Stomach (tissue), 19 donors: ENCODE measurements at places on chromosomes 7 and 10. TPM values are rescaled to one million over a fixed set of nuclear protein-coding genes. Genes with fewer than 3 reads are reported as not detected.

DNA sequence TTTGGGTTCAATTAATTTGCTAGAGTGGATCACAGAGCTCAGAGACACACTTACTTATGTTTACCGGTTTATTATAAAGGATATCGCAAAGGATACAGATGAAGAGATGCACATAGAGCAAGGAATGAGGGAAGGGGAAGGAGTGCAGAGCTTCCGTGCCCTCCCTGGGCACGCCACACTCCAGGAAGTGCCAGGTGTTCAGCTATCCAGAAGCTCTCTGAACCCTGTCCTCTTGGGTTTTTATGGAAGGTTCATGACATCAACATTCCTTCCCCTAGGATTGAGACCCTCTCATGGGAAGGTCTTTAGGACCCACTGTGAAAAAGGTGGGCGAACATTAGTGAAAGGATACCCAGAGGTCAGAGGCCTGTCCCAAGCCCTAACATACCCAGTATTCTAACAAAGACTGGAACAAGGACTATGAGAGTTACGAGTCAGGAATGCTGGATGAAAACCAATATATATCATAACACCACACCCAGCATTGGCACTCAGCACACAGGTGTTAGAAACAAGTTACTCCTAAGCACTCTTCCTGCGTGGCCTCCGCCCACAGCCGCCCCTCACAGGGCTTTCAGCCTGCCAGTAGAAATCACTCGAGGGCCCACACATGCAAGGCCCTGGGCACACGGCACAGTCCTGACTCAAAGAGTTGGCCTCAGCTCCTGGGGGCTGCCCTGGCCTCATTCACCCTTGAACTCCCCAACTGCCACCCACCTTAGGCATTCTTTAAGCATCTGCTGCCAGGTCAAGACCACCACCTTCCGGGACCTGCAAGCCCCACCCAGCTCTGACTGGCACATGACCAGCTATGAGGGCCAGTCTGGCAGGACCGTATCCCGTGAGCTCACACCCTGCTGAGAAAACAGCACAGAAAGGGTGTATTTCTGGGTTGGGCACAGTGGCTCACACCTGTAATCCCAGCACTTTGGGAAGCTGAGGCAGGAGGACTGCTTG lies 5.6 kb upstream of the AIFM2 start:
- H3K36me3 ChIP-seq = peaks cover 6% of the 10 kb centered on the region
- no peak overlapping the region for H3K4me3 ChIP-seq
- no peaks in the 10 kb centered on the region for H3K27me3 ChIP-seq

DNA sequence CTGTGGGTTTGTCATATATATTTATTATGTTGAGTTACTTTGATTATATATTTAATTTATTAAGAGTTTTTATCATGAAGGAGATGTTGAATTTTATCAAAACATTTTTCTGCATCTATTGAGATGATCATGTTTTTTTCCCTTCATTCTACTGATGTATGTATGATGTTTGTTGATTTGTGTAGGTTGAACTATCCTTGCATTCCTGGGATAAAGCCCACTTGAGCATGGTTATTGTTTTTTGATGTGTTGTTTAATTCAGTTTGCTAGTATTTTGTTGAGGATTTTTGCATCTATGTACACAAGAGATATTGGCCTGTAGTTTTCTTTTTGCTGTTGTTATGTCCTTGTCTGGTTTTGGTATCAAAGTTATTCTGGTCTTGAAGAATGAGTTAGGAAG lies 31.1 kb downstream of the SCART1 start:
- H3K27me3 ChIP-seq = no peaks in the 10 kb centered on the region
- no peak overlapping the region for H3K4me3 ChIP-seq

GRCh38 chr7:70434376-70434775 lies 697.6 kb upstream of the GALNT17 start:
- H3K27me3 ChIP-seq = no peaks in the 10 kb centered on the region
- no peak overlapping the region for H3K4me3 ChIP-seq
- H3K27ac ChIP-seq = no peak overlapping the region
- H3K4me1 ChIP-seq = no peaks in the 10 kb centered on the region
- no peak for DNase-seq
- no peaks in the 10 kb centered on the region for H3K36me3 ChIP-seq

The PCBD1 gene
- total RNA-seq = 29.4 TPM

DNA sequence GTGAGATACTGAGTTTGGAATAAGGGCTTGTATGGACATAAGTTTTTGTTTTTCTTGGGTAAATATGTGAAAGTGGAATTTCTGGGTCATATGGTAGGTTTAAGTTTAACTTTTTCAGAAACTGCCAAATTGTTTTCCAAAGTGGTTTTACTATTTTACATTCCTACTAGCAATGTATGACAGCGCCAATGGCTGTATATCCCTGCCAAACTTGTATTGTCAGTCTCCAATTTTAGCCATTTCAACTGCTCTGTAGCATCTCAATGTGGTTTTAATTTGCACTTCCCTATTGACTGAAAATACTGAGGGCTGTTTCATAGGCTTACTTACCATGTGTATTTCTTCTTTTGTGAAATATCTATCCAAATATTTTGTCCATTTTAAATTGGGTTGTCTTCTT lies 90.5 kb upstream of the ZNF32 start:
- DNase-seq = no peak
- no peaks in the 10 kb centered on the region for H3K27me3 ChIP-seq
- no peak overlapping the region for H3K4me3 ChIP-seq
- no peak overlapping the region for H3K27ac ChIP-seq

The NEUROD6 gene
- total RNA-seq = not detected

GRCh38 chr10:93893646-93894515 lies at the start of gene SLC35G1:
Gene SLC35G1 (plus strand): TSS chr10:93893978. CDS start chr10:93894034, 56 bp downstream.
- H3K27me3 ChIP-seq = no peaks in the 10 kb centered on the region
- no peaks in the 10 kb centered on the region for H3K4me1 ChIP-seq
- no peaks in the 10 kb centered on the region for H3K36me3 ChIP-seq
- peak; percentile 93 for DNase-seq

GRCh38 chr7:12450615-12451014 lies 47.0 kb upstream of the VWDE start:
- no peak for DNase-seq
- H3K27ac ChIP-seq = no peak overlapping the region
- H3K36me3 ChIP-seq = no peaks in the 10 kb centered on the region
- H3K4me1 ChIP-seq = no peaks in the 10 kb centered on the region
- H3K27me3 ChIP-seq = no peaks in the 10 kb centered on the region

The DNAH11 gene
- total RNA-seq = 0.45 TPM

GRCh38 chr7:119046068-119046467 lies 821.6 kb downstream of the ANKRD7 start:
- no peak for DNase-seq
- no peaks in the 10 kb centered on the region for H3K27me3 ChIP-seq
- H3K36me3 ChIP-seq = no peaks in the 10 kb centered on the region
- H3K4me1 ChIP-seq = no peaks in the 10 kb centered on the region
- no peak overlapping the region for H3K27ac ChIP-seq
- H3K4me3 ChIP-seq = no peak overlapping the region

The INA gene
- 0.72 TPM for total RNA-seq

DNA sequence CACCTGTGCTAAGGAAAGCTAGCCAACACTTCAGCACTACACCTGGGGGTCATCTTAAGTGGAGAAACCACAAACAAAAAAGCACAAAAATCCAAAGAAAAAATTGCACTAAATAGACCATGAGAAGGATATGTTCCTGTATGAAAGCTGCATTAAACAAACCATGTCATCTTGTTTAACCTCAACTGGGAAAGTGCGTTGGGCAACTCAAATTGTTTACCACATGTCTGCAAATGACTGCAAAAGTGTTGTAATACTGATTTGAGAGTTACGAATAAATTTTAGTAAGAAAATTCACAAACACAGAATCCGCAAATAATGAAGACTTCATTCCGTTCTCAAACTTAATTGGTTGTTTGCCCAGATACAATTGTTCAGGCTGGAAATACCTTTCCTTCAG lies 111.9 kb upstream of the EGFR start:
- DNase-seq = no peak
- H3K36me3 ChIP-seq = no peaks in the 10 kb centered on the region
- no peak overlapping the region for H3K4me3 ChIP-seq
- H3K4me1 ChIP-seq = no peaks in the 10 kb centered on the region
- no peaks in the 10 kb centered on the region for H3K27me3 ChIP-seq
- H3K27ac ChIP-seq = no peak overlapping the region

GRCh38 chr7:6232534-6232933 lies 39.9 kb downstream of the CYTH3 start:
- peak; percentile 44 for DNase-seq
- no peaks in the 10 kb centered on the region for H3K27me3 ChIP-seq
- H3K27ac ChIP-seq = no peak overlapping the region
- no peak overlapping the region for H3K4me3 ChIP-seq
- H3K36me3 ChIP-seq = no peaks in the 10 kb centered on the region
- H3K4me1 ChIP-seq = peaks cover 62% of the 10 kb centered on the region

- no peak for DNase-seq
- no peaks in the 10 kb centered on the region for H3K4me1 ChIP-seq
- H3K4me3 ChIP-seq = no peak overlapping the region
- no peak overlapping the region for H3K27ac ChIP-seq
- no peaks in the 10 kb centered on the region for H3K27me3 ChIP-seq
Observed at GRCh38 chr10:16957038-16957437, 139.8 kb upstream of the RSU1 start.

- no peaks in the 10 kb centered on the region for H3K36me3 ChIP-seq
- no peak overlapping the region for H3K4me3 ChIP-seq
- H3K27ac ChIP-seq = no peak overlapping the region
- DNase-seq = no peak
Observed at GRCh38 chr7:2736411-2736914, 48.5 kb downstream of the AMZ1 start.

The FZD1 gene
- total RNA-seq = 6.8 TPM

- H3K4me3 ChIP-seq = no peak overlapping the region
- no peak for DNase-seq
- H3K27me3 ChIP-seq = no peaks in the 10 kb centered on the region
- no peak overlapping the region for H3K27ac ChIP-seq
- H3K4me1 ChIP-seq = no peaks in the 10 kb centered on the region
Observed at GRCh38 chr7:68807666-68808065, 790.6 kb upstream of the AUTS2 start.

GRCh38 chr7:24192053-24192452 lies 91.9 kb upstream of the NPY start:
- DNase-seq = no peak
- H3K27me3 ChIP-seq = no peaks in the 10 kb centered on the region
- H3K4me1 ChIP-seq = no peaks in the 10 kb centered on the region
- H3K27ac ChIP-seq = no peak overlapping the region
